ENCODE measurements at places on chromosomes 6 and 20.

GRCh38 chr6:148770408-148771211 is 23.8 kb downstream of the UST start:
- DNase-seq: no peak

DNA sequence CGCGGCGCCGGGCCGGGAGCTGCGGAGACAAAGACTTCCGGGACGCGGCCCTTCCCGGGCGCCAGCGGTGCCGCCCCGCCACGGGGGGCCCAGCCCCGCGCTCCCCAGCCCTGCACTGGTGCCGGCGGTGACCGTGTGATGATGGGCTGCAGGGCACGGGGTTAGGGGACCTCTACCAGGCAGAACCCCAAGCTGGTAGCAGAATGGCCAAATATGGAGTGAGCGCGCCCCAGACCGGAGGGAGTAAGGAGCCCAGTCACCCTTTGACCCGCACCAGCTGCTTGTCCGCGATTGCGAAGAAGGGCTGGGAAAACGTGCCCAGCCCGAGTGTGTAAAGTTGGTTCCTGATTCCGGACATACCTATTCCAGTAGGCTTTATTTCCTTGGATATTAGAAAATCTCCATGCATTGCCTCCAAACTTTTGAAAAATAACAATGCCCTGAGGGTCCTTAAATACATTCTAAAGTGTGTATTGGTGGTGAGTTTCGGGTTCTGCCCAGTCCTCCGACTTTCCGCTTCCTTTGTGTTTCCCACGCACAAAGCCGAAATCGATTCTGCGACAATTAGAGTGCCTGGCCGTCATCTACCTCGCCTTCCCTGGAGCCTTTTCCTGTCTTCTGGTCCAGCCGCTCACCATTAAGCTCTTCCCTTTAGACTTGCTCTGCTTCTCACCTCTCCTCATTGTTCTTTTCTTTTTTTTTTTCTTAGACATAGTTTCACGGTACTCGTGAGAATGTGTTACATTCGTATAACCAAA is 1.1 kb downstream of the ABRACL start:
- peak; percentile 64 for DNase-seq

DNA sequence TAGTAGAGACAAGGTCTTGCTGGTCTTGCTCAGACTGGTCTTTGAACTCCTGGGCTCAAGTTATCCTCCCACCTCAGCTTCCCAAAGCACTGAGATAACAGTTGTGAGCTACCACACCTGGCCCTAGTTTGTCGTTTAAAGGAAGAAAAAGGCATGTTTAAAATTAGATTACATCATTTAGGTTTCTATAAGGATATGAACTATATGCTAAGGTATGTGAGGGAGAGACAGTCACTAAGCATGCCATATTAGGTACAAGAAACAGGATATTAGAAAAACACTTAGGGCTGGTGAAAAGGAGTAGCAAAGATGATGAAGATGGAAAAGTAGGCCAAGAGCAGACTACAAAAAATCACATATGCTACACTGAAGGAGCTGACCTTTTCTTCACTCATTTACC is 106.4 kb downstream of the ASCC3 start:
- DNase-seq: no peak

- no peak for DNase-seq
These were observed 131.3 kb downstream of the C6orf118 start for GRCh38 chr6:165178056-165178455.

GRCh38 chr6:163175301-163175700 is 239.2 kb upstream of the QKI start:
- no peak for DNase-seq

GRCh38 chr20:3093861-3094361 is 9.4 kb upstream of the AVP start:
- no peak for DNase-seq

DNA sequence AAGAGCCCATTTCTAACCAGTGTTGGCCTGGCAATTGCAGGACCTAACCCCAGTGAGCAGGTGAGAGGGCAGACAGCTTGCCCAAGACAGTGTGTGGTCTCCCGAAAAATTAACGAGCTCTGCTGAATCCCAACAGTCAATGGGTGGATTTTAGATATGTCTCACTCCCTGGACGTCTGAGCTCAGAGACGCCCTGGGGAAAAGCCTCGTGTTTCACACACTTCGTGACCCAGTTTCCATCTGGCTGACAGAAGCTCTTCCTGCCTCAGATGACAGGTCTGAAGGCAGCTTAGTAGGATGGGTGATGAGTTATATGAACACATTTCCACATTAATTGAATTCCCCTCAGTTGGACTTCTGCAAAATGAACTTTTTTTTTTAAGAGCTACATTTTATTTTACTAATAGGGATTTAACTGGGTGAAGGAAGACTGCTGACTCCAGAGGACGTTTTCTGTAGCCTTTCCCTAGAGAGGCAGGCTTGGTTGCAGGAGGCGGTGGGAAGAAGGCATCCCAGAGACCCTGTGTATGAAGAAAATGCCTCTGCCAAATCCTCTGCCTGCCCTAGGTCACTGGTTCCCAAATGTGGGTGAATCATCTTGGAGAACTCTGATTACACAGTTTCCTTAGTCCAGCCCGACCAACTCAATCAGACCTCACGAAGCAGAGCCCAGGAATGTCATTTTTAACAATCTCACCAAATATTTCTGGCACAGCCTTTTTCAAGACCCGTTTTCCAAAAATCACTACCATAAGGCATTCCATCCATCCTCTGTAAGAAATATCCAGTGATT is 71.7 kb upstream of the LY86 start:
- no peak for DNase-seq

DNA sequence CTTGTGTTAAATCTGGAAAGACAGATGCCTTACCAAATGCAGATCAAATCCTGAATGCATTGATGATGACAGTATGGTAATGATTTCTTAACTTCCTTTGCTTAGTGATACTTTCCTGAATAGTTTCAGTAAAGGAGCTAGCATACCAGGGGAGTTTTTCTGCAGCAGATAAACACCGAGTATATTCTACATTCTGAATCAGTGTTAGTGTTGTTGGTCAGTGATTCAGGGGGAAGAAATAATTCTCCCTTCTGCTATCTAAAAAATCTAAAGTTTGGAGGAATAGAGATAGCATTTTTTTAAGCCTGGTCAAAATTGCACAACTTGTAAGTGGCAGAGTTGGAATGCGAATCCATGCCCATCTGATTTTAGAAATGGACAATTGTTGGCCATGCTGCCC is 512.2 kb upstream of the MARCKS start:
- no peak for DNase-seq

GRCh38 chr20:3406481-3407039 is 909 bp downstream of the DNAAF9 start:
- peak; percentile 42 for DNase-seq

- no peak for DNase-seq
These were observed 1.0 kb upstream of the APMAP start for GRCh38 chr20:24993337-24994185.

DNA sequence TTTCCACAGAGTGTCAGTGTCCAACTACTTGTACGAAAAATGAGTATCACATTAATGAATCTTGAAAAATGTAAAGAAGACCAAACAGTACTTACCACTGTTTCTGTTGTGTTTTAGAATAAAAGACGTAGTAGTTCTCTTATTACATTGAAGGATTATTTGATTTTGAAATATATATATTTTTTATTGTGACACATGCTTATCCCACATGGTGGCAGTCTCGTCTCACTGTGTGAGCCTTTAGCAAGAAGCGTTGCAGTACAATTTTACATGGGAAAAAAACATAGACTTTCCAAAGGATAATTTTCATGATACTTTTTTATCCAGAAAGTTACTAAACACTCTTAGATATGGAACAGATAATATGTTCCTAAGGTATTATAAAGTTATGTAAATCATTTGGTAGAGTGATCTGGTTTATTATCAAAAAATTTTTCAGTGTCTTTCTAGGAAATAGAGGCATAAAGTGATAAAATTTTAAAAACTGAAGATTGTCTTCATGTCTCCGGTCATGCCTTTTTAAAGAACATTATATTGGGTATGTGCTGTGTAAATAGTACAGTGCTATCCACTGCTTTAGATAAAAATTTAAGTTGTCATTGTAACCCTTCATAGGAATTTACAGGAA is 117.5 kb upstream of the SAMD5 start:
- DNase-seq: no peak

GRCh38 chr20:24617080-24617432 is 147.6 kb downstream of the SYNDIG1 start:
- no peak for DNase-seq

GRCh38 chr6:79632580-79632979 is 1.5 kb downstream of the SH3BGRL2 start:
- no peak for DNase-seq

GRCh38 chr6:25590986-25591385 is 61.0 kb upstream of the SCGN start:
- no peak for DNase-seq

- DNase-seq: no peak
These were observed 7.0 kb downstream of the HNF4A start for GRCh38 chr20:44362466-44362940.

DNA sequence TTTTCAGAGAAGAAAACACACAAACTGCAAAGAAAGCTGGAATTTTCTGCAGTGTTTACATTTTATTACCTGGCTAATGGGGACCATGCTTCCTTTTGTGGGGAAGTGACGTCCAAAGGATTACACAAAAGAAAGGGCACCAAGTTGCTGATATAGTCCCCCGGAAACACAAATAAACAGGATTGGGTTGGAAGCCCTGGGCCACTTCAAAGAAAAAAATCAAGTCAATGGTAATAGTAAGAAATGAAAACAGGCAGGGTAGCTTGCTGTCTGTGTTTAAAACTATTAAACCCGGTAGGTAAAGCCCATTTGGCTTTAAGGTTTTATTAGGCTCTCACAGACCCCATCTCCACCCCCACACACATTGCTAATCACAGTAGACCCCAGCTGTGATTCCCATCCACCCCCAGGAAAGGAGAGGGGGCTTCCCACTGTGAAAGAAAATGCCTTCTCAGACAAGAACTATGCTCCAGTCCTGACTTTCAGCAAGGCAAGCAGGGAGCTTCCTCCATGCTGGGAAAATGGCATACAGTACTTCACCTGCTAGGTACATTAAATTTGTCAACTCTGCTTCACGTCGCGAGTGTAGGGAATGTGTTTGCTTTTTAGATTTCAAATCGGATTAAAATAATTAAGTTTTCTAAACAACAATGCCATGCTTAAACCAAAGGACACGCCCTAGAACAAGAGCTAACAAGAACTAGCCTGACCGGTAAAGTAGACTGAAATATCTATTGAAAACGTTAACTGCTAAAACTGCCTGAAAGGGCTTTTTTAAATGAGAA is 1.1 kb downstream of the PERP start:
- no peak for DNase-seq

- DNase-seq: no peak
These were observed 18.7 kb upstream of the HCK start for GRCh38 chr20:32033316-32033715.

Data from ovary (tissue), 10 donors.